ENCODE measurements at places on chromosomes 4 and X. TPM values are rescaled to one million over a fixed set of nuclear protein-coding genes. Genes with fewer than 3 reads are reported as not detected.

- DNase-seq = no peak
Observed at GRCh38 chr4:46399440-46399839, 9.5 kb upstream of the GABRA2 start.

GRCh38 chrX:140190441-140191108 is 225.3 kb upstream of the CXorf66 start:
- DNase-seq = no peak

DNA sequence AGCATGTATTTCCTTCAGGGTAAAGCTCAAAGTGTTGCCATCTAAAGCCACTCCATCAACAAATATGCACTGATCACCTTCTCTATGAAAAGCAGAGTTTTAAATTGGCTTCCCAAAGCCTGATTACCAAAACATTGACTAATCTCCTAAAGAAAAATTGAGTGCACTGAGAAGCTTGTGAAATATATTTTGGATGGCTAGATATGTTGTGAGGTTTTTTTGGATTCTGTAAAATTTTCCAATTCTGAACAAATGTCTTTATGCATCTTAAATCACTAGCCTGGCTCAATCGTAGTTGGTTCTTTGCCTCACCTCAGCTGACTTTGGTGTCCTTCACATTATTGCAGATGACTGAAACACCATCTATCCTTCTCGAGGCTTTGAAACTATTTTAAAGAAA is 14.9 kb upstream of the EXOSC9 start:
- DNase-seq = no peak

DNA sequence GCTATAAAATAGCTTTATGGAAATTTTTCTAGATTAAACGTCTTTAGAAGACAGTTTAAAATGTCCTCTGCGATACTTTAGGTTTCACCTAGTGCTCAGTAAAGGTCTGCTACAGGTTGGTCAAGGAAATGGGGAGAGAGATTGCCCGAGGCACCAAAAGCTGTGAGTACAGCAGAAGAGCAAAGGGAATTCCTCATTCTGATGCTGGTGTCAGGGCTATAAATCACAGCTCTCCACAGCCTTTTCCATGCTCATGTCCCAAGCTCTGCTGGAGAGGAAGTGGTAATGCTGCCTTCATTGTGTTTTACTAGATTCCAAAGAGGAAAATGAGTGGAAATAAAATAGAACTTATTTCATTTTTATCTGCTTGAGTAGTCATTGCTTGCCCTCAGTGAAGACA is 2060.4 kb downstream of the ARAP2 start:
- no peak for DNase-seq

Gene PIM2
- total RNA-seq = 4.8 TPM

Gene UBA1
- 194 TPM for total RNA-seq

Gene LRRC66
- 0.17 TPM for total RNA-seq

DNA sequence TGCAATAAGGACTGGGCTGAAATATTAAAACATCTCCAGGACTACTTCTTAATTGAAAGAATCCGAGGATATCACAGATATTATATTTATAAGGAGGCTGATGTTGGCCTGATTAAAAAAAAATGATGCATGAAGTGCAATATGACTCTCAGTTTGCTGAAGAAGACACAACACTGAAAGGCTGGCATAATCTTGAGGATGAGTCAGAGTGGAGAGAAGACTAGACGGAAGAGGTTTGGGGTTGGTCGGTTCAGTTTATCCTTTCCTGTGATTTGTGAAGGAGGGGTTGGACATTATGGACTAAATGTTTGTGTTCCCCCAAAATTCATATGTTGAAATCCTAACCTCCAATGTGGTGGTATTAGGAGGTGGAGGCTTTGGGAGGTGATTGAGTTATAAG is 170.3 kb downstream of the CORIN start:
- no peak for DNase-seq

Gene CXXC4
- total RNA-seq = not detected

Gene ADRA2C
- total RNA-seq = not detected

Gene VCX3A
- not detected for total RNA-seq

- DNase-seq = no peak
Observed at GRCh38 chr4:32847461-32847860, 2127.3 kb downstream of the PCDH7 start.

Gene CXCL6
- 0.37 TPM for total RNA-seq

Gene PARM1
- total RNA-seq = 0.09 TPM

- no peak for DNase-seq
Observed at GRCh38 chrX:138709886-138710791, 1.4 kb downstream of the FGF13 start.

Gene STATH
- not detected for total RNA-seq

GRCh38 chrX:145190801-145191389 is 56.4 kb upstream of the SPANXN1 start:
- peak; percentile 1 for DNase-seq

GRCh38 chr4:27090406-27090805 is 229.8 kb downstream of the STIM2 start:
- no peak for DNase-seq

DNA sequence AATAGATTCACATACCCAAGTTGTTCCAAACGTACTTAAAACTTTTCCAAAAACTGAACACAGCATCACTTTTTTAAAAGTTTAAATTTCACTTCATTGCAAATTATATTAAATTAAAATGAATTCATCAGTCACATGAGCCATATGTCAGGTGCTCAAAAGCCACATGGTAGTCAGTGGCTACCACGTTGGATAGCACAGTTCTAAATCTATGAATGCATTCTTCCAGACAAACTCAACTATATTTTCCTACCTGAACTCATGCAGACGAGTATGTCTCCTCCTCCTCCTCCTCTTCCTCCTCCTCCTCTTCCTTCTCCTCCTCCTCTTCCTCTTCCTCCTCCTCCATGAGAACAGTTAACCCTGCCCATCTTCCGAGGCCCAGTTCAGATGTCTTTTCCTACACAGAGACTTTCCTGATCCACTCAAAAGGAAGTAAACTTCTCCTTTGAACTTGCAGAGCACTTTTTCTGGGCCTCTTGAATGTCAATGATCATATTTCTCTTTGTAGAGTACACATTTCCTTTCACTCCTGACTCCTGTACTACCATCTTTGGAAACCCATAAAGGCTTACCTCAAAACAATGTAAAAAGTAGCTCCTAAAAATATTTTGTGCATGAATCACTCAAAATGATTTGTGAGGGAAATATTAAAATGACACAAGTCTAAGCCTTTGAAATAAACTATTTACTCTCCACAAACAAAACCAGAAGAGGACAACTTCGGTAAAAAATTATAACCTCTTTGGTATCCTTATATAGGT is 172.6 kb downstream of the AMELX start:
- no peak for DNase-seq

Gene CT83
- not detected for total RNA-seq

GRCh38 chrX:148416931-148417330 is 83.5 kb upstream of the AFF2 start:
- DNase-seq = no peak

- DNase-seq = no peak
Observed at GRCh38 chrX:130415201-130415600, 13.4 kb downstream of the RBMX2 start.

DNA sequence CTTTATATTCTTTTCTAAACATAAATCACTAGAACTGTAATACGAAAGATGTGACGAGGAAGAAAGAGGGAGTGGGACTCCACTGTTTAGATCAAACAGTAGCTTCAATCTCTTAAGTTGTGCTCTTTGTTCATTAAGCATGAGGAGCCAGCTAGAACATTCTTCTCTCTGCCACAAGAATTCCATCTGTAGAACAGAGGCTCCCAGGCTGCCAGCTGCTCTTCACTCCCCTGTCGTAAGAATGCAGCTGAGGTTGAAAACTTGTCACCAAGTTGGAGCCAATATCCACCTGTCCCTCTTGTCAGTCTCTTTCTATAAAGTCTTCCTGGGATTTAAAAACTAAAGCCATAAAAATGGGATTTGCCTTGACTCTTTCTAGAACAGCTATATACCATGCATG is 65.0 kb upstream of the SEC24B start:
- DNase-seq = no peak

Gene G6PD
- 117 TPM for total RNA-seq

GRCh38 chrX:136086521-136086920 is 60.8 kb upstream of the FHL1 start:
- no peak for DNase-seq

GRCh38 chrX:49773993-49774392 is 55.1 kb upstream of the PAGE4 start:
- no peak for DNase-seq

- DNase-seq = peak; percentile 77
Observed at GRCh38 chrX:53435997-53436396, 1.8 kb upstream of the HSD17B10 start.

- no peak for DNase-seq
Observed at GRCh38 chr4:20641976-20642375, 58.3 kb upstream of the PACRGL start.

DNA sequence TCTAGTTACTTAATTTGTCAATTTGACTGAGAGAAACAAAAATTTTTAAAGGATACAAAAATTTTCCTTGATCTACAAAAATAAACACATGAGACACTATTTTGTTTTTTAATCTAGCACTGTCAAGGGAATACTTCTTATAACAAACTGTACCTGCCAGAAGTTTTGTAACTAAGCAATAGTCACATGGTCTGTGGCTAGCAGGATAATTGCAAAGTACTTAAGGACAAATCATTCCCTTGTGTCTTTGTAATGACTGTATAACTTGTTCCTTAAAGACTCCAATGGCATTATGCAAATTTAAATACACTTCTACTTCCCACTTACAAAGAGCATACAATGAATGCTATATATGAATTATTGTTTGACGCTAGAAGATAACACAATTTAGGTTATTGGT is 25.1 kb upstream of the ANK2 start:
- no peak for DNase-seq

Gene PPP1R2C
- not detected for total RNA-seq

- DNase-seq = no peak
Observed at GRCh38 chr4:172809319-172809718, 359.3 kb upstream of the GALNT7 start.
